ENCODE measurements at places on chromosomes 7 and 10. TPM values are rescaled to one million over a fixed set of nuclear protein-coding genes. Genes with fewer than 3 reads are reported as not detected.

The ITPRID1 gene
- polyA plus RNA-seq: not detected

The PLEKHS1 gene
- 0.01 TPM for polyA plus RNA-seq

The HYAL4 gene
- 0.03 TPM for polyA plus RNA-seq

The LRMDA gene
- polyA plus RNA-seq: 4.0 TPM

The SAP25 gene
- polyA plus RNA-seq: 0.88 TPM

The FAM180A gene
- polyA plus RNA-seq: 2.4 TPM

The SMKR1 gene
- 0.28 TPM for polyA plus RNA-seq

The LLCFC1 gene
- not detected for polyA plus RNA-seq

GRCh38 chr7:151663382-151664100 lies 143.8 kb upstream of the RHEB start:
- DNase-seq: no peak
- peak overlapping the region; percentile 83 for H3K27ac ChIP-seq
- no peak overlapping the region for H3K4me3 ChIP-seq
- peaks cover 40% of the 10 kb centered on the region for H3K4me1 ChIP-seq
- H3K36me3 ChIP-seq: no peaks in the 10 kb centered on the region
- H3K27me3 ChIP-seq: no peaks in the 10 kb centered on the region

GRCh38 chr7:143924851-143925250 lies 10.2 kb upstream of the OR2F2 start:
- DNase-seq: no peak
- H3K36me3 ChIP-seq: no peaks in the 10 kb centered on the region
- no peak overlapping the region for H3K4me3 ChIP-seq

- H3K4me3 ChIP-seq: no peak overlapping the region
- no peaks in the 10 kb centered on the region for H3K4me1 ChIP-seq
- no peaks in the 10 kb centered on the region for H3K36me3 ChIP-seq
- no peak overlapping the region for H3K27ac ChIP-seq
Observed at GRCh38 chr7:104761892-104762291, 252.1 kb upstream of the KMT2E start.

- H3K27ac ChIP-seq: no peak overlapping the region
- no peaks in the 10 kb centered on the region for H3K36me3 ChIP-seq
- no peaks in the 10 kb centered on the region for H3K27me3 ChIP-seq
Observed at GRCh38 chr7:140010194-140010895, 52.4 kb downstream of the PARP12 start.

DNA sequence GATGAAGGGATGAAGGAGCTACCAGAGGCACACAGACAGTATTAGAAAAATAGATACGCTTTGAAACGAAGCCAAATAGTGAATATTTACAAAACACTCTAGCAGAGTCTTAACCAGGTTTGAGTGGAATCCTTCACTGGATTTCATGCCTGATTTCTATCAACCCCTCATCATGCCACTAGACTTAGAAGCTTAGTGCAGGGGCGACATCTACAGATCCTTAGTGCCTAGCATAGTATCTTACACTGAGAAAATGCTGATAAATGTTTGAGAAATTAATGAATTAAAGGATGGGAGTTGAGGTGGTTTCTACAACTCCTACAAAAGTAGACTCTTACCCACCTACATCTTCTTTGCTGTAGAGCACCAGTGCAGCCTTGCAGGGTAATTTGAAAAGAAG lies 54.7 kb upstream of the CCNJ start:
- no peak overlapping the region for H3K27ac ChIP-seq
- no peak overlapping the region for H3K4me3 ChIP-seq
- H3K27me3 ChIP-seq: no peaks in the 10 kb centered on the region
- DNase-seq: no peak

DNA sequence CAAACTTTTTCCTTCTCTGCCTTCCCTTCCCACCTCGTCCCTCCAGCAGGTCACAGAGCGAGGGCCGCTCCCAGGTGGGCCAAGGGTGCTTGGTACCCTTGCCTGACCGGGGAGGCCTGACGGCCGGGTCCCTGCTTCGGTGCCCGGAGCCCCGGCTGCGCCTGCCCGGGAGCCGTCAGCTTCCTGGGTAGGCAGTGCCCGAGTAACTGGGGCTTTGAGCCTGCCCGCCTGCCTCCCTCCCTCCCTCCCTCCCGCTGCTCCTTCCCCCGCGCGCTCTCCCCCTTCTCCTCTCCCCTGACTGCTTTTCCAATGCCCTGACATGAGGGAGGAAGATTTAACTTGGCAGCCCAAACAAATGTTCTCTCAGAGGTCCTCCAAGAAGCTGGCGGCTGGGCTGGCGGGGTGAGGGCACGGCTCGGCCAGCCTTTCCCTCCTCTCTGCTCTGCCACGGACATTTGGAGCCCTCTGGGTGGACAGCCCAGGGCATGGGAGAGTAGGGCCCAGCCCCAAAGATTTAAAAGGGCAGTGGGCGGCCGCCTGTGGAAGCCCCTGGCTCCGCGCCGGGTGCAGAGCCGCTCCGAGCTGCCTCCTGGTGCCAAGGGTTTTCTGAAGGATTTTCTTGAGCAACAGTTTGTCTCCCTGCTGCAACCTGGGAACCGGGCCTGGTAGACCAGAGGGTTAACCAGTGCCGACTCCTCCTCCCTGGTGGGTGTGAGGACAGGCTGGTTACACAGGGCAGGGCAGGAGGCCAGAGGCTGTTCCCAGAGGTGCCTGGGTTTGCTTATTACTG lies 2.0 kb downstream of the ZMIZ1 start:
- peaks cover 72% of the 10 kb centered on the region for H3K4me1 ChIP-seq
- DNase-seq: peak; percentile 90
- H3K36me3 ChIP-seq: no peaks in the 10 kb centered on the region
- H3K27ac ChIP-seq: peak overlapping the region; percentile 99
- no peaks in the 10 kb centered on the region for H3K27me3 ChIP-seq

GRCh38 chr10:44908936-44909630 lies 2.1 kb upstream of the TMEM72 start:
- H3K4me3 ChIP-seq: no peak overlapping the region
- H3K27me3 ChIP-seq: no peaks in the 10 kb centered on the region
- H3K4me1 ChIP-seq: peaks cover 5% of the 10 kb centered on the region
- H3K36me3 ChIP-seq: no peaks in the 10 kb centered on the region
- no peak for DNase-seq

- H3K27ac ChIP-seq: peak overlapping the region; percentile 42
- peaks cover 32% of the 10 kb centered on the region for H3K4me1 ChIP-seq
- H3K27me3 ChIP-seq: no peaks in the 10 kb centered on the region
- peak; percentile 62 for DNase-seq
- no peaks in the 10 kb centered on the region for H3K36me3 ChIP-seq
- H3K4me3 ChIP-seq: no peak overlapping the region
Observed at GRCh38 chr10:31426401-31426800, 107.4 kb downstream of the ZEB1 start.

GRCh38 chr10:124689911-124690498 lies 54.2 kb downstream of the FAM53B start:
- H3K4me1 ChIP-seq: peaks cover 73% of the 10 kb centered on the region
- no peak overlapping the region for H3K4me3 ChIP-seq
- H3K36me3 ChIP-seq: no peaks in the 10 kb centered on the region
- peak overlapping the region; percentile 87 for H3K27ac ChIP-seq

GRCh38 chr10:102657984-102658724 lies 13.9 kb downstream of the TRIM8 start:
- DNase-seq: peak; percentile 70
- H3K36me3 ChIP-seq: peaks cover 15% of the 10 kb centered on the region
- H3K27me3 ChIP-seq: no peaks in the 10 kb centered on the region
- H3K27ac ChIP-seq: peak overlapping the region; percentile 43
- peaks cover 64% of the 10 kb centered on the region for H3K4me1 ChIP-seq

GRCh38 chr7:127961786-127962453 lies 69.3 kb downstream of the LRRC4 start:
- H3K4me1 ChIP-seq: no peaks in the 10 kb centered on the region
- no peak overlapping the region for H3K27ac ChIP-seq
- no peaks in the 10 kb centered on the region for H3K27me3 ChIP-seq
- H3K36me3 ChIP-seq: no peaks in the 10 kb centered on the region
- no peak for DNase-seq

DNA sequence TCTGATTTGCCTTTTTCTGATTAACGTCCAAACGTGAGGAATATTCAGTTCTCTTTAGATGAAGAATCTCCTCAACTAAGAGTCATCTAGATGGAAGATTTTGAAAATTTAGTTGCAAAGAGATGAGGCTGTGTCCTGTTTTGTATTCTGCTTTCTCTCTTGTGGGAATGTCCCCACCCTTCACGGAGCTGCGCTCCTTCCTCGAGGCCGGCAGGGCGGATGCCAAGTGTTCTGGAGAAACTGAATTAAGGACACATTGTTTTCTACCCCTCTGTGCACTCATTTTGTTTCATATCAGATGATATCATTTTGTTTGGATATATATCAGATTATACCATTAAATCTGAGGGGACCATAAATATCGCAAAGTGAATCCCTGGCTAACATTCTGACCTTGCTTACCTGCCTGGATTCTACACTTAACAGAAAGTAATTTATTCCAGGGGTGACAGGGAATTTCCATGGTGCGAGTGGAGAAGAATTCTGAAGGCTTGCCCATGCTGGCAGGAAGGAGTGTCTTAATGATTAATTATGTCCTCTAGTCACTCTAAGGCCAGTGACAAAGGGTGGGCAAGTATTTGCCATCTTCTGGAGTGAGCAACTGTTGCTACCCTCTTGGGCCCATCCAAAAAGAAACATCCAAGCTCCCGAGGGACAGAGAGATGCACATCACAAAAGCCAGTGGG lies 47.9 kb upstream of the IGFBP3 start:
- DNase-seq: no peak
- H3K27me3 ChIP-seq: no peaks in the 10 kb centered on the region
- peaks cover under 1% of the 10 kb centered on the region for H3K4me1 ChIP-seq
- no peak overlapping the region for H3K4me3 ChIP-seq
- no peaks in the 10 kb centered on the region for H3K36me3 ChIP-seq

DNA sequence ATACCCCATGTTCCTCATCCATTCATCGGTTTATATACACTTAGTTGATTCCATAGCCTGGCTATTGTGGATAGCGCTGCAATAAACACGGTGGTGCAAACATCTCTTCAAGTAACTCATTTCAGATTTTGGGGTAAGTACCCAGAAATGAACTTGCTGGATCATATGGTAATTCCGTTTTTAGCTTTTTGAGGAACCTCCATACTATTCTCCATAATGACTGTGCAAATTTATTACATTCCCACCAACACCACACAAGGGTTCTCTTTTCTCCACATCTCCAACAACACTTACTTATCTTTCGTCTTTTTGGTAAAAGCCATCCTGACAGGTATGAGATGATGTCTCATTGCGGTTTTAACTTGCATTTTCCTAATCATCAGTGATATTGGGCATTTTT lies 3.7 kb downstream of the NPFFR1 start:
- peaks cover 20% of the 10 kb centered on the region for H3K27me3 ChIP-seq
- H3K4me3 ChIP-seq: no peak overlapping the region
- H3K27ac ChIP-seq: no peak overlapping the region
- H3K36me3 ChIP-seq: no peaks in the 10 kb centered on the region
- no peak for DNase-seq

GRCh38 chr10:62538606-62539005 lies 164.4 kb downstream of the ZNF365 start:
- no peaks in the 10 kb centered on the region for H3K4me1 ChIP-seq
- H3K4me3 ChIP-seq: no peak overlapping the region
- H3K36me3 ChIP-seq: no peaks in the 10 kb centered on the region
- no peaks in the 10 kb centered on the region for H3K27me3 ChIP-seq
- DNase-seq: no peak

- no peaks in the 10 kb centered on the region for H3K4me1 ChIP-seq
- no peaks in the 10 kb centered on the region for H3K36me3 ChIP-seq
- no peak for DNase-seq
- H3K4me3 ChIP-seq: no peak overlapping the region
- no peaks in the 10 kb centered on the region for H3K27me3 ChIP-seq
- H3K27ac ChIP-seq: no peak overlapping the region
Observed at GRCh38 chr7:41491308-41491707, 211.6 kb downstream of the INHBA start.

DNA sequence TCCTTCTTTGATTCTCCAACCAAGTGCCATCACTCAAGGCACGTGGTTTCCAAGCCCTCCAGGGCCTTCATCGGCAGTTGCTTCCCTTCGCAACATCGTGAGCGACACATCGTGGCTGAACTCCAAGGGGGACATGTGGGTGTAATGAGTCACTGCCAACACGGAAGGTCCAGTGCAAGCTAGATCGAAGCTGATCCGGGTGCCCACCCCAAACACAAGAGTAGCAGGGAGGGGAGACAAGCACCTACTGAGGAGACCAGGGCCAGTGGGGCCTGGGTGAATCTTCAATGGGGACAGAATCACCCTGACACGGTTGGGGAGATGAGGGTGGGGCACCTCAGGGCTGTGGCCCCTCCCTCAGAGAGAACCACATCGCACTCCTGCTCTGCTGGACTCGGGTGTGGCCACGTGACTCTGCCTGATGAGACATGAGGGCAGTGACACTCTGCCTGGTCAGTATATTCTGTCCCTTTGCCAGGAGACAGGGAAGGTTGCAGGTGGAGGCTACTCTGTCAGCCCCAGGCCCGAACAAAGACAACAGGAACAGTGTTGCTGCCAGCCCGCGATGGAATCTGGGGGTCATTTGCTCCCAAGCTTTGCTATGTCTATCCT lies 36.8 kb upstream of the HSPA12A start:
- H3K27me3 ChIP-seq: no peaks in the 10 kb centered on the region
- H3K4me1 ChIP-seq: no peaks in the 10 kb centered on the region
- H3K27ac ChIP-seq: no peak overlapping the region
- no peak for DNase-seq

- H3K27me3 ChIP-seq: no peaks in the 10 kb centered on the region
- H3K36me3 ChIP-seq: no peaks in the 10 kb centered on the region
- peaks cover 2% of the 10 kb centered on the region for H3K4me1 ChIP-seq
- no peak overlapping the region for H3K27ac ChIP-seq
- H3K4me3 ChIP-seq: peak overlapping the region; percentile 96
Observed at GRCh38 chr10:110011681-110012080, 3.9 kb downstream of the ADD3 start.

DNA sequence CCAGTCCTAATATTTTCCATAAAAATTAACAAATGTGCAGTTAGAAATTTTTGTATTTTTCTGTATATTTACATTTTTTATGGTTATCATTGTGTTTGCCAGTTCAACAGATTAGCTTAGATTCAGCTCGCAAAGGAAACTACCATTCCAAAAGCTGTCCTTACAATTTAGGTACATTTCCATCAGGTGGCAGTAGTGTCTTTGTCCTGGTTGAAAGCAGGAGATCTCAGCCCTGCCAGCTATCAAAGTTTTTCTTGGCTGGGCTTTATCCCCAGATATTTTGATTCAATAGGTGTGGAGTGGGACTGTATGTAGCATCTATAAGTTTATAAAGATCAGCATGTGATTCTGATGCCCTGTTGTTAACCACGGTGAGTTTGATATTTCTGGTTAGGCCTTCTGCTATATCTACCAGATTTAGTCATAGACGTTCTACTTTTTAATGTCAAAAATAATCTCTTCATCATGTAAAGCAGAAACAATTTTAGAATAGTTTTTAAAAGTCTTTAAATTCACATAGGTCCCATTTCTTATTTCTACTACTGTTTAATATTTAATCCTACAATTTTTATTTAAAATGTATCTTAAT lies 15.5 kb upstream of the ICA1 start:
- no peak for DNase-seq
- H3K4me1 ChIP-seq: no peaks in the 10 kb centered on the region
- H3K27ac ChIP-seq: no peak overlapping the region
- H3K4me3 ChIP-seq: no peak overlapping the region
- H3K36me3 ChIP-seq: no peaks in the 10 kb centered on the region
